ENCODE measurements at places on chromosomes 2 and 18.

- DNase-seq, result no peak
Measured at GRCh38 chr18:36496022-36496421, 198.5 kb downstream of the FHOD3 start.

- DNase-seq, result no peak
Measured at GRCh38 chr2:74894272-74894981, 60.5 kb downstream of the HK2 start.

GRCh38 chr2:68767996-68768395 is 33.4 kb downstream of the ARHGAP25 start:
- DNase-seq, result no peak

DNA sequence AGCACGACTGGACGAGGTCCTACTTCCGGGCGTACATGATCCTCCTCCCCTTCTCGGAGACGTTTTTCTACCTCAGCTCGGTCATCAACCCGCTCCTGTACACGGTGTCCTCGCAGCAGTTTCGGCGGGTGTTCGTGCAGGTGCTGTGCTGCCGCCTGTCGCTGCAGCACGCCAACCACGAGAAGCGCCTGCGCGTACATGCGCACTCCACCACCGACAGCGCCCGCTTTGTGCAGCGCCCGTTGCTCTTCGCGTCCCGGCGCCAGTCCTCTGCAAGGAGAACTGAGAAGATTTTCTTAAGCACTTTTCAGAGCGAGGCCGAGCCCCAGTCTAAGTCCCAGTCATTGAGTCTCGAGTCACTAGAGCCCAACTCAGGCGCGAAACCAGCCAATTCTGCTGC is 24.8 kb downstream of the LYPD1 start:
- no peak for DNase-seq

DNA sequence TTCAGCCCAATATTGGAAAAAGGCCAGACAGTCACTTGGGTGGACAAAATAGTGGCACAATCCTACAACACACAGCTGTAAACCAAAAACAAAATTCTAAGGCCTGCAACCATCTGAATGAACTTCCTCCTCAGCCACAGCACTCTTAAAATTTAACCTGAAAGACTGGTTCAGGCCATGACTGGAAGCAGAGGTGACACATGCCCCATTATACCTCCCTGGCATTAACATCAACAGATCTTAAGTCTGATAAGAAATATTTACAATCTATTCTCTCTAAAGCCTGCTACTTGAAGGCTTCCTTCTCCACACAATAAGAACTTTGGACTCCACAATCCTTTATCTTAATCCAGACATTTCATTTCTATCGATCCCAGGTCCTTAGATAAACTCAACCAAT is 192.4 kb upstream of the LRP1B start:
- no peak for DNase-seq

- no peak for DNase-seq
Measured at GRCh38 chr2:111116011-111116746, 4.5 kb upstream of the BCL2L11 start.

- no peak for DNase-seq
Measured at GRCh38 chr18:24762511-24762910, 302.1 kb downstream of the HRH4 start.

GRCh38 chr2:160437273-160437672 is 56.3 kb downstream of the RBMS1 start:
- no peak for DNase-seq

DNA sequence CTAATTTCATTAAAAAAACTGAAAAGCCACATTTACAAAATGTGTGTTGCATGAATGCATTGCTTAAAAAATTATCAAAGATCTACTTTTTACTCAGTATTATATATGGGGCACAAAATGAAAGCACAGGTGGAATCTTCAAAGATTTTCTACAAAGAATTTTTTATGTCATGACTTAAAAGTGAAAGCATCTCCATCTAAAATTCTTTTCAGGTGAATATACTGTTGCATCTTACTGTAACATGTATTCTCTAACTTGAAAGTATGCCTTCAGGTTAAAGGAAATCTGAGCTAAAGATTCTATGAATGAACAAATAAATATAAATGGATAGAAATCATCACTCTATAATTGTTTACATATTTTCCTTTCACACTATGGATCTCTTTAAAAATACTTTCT is 66.8 kb upstream of the WDR75 start:
- DNase-seq, result no peak

DNA sequence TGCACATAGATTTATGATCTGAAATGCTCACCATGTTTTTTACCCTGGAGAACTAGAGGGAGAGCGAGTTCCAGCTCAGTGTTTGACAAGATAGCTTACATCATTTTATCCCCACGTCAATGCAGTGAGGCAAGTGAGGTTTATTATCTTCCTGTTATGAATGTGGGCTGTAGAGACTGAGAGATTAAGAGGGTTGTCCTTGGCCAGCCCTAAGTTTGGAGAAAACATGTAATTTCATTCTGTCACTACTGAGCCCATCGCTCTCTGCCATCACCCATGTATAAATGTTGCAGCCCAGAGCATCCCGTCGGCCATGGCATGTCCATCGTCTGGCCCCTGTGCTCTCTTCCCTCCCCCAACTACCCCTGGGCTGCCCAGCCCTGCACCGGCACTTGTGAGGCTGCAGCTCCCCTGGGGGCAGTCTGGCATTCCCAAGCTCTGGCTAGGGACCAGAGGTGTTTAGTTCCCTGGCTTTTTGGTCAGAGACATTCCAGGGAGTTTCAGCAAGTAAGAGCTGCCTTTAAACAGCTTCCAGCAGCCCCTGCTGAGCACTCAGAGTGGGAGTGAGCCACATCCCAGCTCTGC is 136.7 kb downstream of the ANTXR1 start:
- DNase-seq, result no peak

GRCh38 chr2:48292393-48292792 is 237.6 kb upstream of the STON1 start:
- no peak for DNase-seq

GRCh38 chr2:234960175-234961088 is 8.6 kb downstream of the SH3BP4 start:
- DNase-seq, result no peak

GRCh38 chr2:17156086-17156485 is 362.2 kb downstream of the RAD51AP2 start:
- DNase-seq, result no peak

DNA sequence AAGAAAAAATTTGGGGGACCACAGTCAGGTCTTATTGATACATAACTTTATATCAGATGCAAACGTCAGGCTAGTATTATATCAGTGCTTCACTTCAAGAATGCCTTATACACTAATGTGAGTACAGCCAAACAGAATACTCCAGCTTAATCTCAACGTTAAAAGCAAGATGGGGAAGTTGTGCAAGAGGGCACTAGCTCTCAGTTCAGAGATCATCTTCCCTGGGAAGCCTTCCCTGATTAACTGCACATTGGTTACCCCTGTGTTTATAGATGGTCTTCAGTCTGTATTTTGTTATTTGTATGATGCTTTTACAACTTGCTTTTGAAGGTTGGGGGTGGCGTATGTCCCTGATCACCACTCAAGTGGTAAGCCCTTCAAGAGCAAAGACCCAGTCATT is 11.4 kb downstream of the EPAS1 start:
- DNase-seq, result no peak

DNA sequence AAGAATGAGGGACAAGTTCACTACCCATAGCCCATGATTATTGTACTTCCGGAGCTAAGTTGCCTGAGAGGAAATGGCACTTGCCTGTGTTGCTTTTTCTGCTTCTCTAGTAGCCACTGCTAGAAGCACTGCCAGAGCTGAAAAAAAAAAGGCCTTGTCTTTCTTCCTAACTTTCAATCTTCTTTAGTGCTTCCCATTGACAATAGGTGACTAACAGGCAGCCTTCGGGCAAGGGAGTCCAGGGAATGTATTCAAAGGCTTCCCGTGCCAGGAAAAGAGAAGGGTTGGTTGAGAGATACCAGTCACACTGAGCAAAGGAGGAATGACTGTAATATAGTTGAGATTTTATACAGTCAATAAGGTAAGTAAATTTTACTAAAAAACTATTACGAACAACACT is 242.0 kb downstream of the CALCRL start:
- no peak for DNase-seq

DNA sequence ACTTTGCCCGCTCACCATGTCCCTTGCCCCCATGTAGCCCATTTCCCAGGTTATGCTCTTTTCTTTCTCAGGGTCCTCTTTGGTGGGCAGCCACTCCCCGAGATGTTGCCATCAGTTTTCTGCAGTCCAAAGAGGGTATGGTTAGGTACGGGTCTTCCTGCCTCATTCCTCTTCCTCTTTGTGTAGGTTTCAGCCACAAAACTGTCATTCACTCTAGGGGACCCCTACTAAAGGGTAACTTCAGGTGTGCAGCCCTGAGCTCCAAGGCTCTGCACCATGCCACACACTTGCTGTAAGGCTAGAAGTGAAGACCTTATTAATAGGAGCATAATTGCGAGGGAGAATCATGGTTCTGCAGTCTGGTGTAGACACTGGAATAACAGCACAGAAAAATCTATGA is 99.8 kb upstream of the ZNF397 start:
- DNase-seq, result no peak

DNA sequence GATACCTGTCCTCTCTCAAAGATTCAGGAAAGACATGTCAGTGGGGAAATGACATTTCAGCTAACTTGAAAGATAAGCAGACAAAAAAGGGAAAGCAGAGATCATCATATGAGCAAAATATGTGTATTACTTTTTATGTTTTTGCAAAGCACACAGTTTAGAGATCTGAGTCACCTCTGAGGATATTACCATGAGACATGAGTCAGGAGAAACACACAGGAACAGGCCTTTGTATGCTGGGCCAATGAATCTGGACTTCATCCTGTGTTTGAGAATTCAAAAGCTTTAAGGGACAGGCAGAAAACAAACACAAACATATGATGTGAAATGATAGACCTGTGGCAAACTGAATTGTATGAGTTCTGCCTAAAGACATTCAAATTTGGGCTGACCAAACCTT is 306.0 kb upstream of the EPC2 start:
- no peak for DNase-seq

DNA sequence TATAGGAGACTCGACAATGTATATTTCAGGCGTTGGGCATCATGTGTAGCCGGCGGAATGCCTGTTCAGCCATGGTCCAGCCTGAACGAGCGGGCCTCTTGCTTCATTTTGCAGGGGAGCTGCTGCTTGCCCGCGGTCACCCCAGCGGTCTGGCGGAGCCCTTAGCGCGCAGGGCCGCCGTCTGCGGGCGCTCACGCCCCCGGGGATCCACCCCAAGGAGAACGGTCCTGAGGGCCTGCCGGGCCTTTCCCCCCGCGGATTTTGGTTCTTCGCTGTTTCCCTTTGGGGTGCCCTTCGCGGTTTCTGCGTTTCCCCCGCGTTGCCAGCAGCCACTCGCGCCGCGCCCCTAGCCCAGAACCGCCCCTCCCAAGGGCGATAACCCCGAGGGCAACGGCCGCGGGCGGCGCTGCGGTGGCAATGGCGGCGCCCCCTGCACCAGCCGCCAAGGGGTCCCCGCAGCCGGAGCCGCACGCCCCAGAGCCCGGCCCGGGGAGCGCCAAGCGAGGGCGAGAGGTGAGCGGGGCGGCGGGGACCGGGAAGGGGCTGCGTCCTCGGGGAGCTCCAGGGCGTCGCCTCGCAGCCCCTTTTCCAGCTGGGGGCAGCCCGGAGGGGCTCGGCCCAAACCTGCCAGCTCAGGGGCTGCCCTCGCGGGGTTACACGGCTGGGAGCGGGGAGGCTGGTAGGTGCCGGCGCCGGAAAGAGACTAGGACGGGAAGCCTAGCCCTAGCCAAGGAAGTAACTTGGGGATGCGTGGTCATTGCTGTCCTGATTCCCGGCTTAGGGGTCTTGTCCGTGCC is at the start of gene MFSD2B:
MFSD2B (plus strand) TSS at position 406 of the 797 bp plus-strand sequence; CDS start at position 418, 12 bp downstream.
- DNase-seq, result no peak

DNA sequence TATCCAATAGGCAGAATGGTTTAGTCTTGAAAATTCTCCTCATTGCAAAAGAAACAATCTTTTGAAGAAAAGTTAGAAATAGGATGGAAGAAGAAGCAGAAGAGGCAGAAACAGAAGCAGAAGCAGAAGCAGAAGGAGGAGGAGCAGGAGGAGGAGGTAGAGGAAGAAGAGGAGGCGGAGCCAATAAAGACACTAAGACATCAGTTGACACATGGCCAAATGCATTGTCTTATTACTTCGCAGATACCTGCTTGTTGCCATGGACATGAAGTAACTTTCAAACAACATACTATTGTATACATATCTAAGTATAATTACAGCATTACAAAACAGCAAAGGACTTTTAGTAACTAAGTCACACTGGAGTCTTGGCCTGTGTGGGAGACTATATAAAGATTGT is 606.3 kb downstream of the METTL4 start:
- no peak for DNase-seq

- no peak for DNase-seq
Measured at GRCh38 chr2:238286987-238287736, 1.2 kb downstream of the PER2 start.

DNA sequence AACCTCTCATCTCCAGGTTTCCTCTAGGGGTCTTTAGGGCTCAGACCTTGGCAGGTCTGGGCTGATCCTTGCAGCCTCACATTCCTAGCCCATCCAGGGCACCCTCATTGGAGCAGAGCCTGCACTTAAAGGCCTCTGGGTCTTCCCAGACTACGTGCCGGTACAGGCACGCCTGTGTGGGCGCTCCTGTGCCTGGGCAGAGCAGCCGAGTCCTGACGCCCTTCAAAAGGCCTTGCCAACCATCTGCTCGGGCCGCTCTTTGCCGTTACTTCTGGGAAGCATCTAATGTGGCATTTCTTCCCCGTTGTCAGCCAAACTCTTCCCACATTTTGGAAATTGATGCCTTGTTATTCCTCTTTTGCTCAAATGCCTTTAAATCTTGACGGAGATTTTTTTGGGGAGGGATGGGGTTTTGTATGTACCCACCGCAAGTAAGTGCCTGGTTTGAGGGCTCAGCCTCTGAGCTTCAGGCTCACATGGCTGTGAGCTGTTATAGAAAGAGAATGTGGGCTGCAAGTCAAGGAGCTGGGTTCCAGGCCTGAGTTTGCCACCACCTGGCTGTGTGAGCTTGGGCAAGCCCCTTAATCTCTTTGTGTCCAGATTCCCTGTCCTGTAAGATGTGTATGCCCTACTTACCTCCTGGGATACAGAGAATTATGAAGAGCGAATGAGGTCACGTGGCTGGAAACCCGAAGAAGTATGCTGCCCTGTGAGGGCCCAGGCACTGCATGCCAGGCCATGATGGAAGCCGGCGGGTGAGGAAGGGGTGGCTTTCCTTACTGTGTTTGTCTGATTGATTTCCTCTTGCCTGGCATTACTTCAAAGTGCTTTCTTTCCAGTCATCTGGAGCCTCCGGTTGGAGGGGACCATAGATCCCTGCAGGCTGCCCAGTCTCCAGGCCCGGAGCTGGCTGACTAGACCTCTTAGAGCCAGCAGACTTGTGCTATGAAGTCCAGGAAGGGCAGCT is 20.6 kb downstream of the EHD3 start:
- DNase-seq, result no peak

- no peak for DNase-seq
Measured at GRCh38 chr2:101775636-101776035, 78.1 kb downstream of the MAP4K4 start.

DNA sequence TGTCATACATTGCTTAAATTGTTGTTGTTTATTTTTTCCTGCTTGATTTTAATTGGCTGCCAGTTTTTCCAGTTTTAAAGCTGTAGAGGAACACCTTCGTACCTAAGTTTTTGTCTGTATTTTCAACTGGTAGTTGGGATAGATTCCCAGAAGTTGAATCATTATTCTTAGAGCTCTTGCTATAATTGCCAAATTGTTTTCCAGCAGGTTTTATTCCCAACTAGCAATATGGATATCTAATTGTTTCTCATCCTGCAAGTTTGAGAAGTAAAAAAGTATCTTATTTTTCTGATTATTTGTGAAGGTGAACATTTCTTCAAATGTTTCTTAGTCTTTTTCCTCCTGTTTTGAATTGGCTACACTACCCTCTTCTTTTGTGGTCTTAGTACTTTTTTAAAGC is 6.7 kb downstream of the SMARCAL1 start:
- no peak for DNase-seq

All from SIG-M5 (cell line).